ENCODE measurements at places on chromosomes 2 and 18.

DNA sequence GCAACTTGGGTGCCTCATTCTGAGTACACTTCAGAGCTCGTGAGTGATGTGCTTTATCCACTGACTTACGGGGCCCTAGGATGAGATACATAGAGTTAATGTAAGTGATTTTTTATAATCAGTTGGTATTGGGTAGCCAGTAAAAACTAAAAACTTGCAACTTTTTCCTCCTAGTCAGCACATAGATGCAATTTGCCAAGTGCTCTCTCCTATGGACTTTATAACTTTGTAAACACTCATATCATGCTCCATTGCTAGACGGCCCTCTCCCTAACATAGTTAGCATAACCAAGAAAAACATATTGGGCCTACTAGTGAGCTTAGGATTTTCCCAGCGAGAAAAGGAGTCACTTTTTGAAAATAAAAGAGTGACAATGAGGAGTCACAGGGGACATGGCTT, 60.4 kb downstream of the PLB1 start:
- no peak for DNase-seq

DNA sequence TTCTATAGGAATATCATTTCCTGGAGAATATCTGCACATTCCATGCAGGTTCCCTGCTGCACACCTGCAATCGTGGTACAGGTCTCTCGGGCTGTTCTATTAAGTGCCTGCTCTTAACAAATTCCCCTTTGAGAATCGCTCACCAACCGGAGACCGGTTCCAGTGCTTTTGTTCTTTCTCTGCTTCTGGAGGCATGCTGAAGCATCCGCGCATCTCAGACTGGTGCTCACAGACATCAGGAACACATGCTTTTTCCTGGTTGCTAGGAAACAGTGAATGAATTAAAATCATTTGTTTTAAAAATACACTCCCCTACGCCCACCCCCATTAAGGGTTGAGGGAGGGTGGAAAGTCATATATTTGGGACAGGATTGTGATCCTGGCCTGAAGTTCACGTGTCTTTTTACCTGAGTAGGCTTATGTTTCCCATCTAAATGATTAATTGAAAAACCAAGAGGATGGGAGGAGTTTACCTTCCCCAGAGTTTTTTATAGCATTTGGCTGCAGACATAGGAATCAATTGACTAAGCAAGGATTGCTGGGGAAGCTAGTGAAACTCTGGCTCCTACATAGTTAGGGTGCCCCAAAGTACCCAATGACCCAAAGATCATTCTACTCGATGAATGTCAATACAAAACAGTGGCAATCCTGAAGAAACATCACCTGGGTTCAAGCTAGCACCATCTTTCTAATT, at the start of gene C2orf80:
C2orf80 (minus strand) TSS at position 221 of the 694 bp plus-strand sequence. CDS start 3,044 bp downstream, outside the sequence.
- DNase-seq = no peak

DNA sequence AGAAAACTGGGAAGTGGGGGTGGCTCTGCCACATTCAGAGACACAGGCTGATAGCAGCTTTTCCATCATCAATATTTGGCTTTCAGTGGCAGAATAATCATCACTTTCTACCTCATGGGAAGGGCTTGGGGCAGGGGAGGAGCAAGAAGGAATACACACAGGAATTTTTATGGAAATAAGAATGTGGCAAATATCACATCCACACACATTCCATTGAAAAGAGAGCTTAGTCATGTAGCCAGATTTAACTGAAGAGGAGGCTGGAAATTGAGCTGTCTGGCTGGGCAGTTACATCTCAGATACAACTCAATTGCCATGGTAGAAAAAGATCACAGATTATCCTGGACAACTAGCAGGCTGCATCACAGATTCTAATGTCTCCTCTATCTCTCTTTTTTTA, 1474.0 kb upstream of the ACVR2A start:
- no peak for DNase-seq

DNA sequence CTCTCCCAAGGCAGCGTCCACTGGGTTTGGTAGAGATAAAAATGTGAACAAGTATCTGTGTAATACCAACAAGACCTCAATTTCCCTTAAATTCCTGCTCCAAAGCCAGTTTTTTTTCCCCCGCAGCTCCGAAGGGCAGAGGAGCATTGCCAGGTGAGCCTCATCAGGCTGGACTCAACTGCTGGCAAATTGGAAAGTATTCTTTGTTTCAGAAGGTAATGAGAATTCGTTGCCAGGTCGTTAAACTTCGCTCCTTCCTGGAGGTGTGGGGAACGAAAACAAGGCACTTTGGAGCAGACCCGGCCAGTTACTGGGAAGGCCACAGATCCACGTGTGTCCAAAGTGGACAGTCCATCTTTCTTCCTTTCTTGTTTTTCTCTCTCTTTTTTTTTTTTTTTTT, 30.4 kb upstream of the ASB18 start:
- DNase-seq = no peak

DNA sequence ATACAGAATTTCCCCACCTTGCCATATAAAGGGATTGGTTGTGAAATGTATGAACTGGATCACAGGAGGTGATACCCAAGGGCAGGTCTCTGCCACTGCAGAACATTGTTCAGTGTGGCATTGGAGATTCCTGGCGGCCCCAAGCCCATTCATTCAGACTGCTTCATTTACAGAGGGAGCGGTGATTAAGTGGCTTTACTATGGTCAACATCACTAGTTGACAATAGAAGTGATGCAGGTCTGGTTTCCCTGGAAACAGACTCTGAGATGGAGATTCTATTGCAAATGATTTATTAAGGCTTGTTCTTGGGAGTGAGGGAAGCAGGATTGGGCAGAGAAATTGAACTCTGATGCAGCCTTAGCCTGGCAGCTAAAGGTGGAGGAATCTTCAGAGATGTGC, 62.4 kb downstream of the ZDBF2 start:
- no peak for DNase-seq

DNA sequence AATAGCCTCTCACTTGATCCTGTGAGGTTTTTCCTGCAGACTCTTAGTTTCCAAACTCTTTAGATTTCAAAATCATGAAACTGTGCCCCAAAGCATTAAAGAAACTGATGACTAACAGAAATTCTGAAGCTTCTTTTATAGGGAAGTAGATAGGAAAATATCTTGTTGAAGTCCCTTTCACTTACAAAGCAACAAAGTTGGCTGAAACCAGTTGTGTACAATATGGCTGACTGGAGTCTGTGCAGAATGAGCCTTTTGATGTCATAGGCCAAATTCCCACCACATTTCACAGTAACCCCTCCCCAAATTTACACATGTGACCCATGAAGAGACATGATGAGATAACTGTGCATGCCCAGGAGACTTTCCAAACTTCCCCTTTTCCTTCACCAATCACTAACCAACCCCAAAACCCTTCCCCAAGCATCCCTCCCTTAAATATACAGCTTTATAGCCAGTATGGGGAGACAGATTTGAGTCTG, 61.7 kb upstream of the NCK2 start:
- DNase-seq = no peak

DNA sequence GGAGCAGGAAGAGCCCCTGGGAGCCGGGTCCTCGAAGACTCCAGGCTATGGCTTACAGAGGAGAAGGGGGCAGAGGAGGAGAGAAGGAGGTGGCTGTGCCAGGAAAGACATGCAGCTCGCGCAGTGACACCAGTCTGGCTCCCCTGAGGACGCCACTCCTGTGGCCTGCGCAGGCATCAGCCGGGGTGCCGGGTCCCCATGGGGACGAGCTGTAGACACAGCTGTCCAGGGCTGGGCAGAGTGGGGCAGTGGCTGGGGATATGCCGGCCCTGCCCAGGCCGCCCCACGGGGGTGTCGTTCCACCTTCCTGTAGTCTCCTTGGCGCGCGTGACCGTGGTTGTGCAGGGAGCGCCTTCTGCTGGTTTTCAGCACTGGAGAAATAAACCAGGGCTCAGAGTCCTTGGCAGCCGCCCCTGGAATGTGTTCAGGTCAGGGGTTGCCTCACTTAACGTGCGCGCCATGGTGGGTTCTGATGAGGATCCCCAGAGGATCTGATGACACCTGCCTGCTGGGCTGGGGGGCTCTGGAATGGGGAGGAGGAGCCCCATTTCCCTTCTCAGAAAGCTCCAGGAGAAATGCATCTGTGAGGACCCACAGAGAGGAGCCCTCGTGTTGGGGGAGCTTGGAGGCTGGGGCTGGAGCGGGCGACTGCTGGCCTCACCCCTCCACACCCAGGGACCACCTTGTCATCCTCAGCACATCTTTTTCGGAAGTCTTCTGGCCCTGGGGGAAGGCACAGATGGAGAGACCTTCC, 26.7 kb downstream of the RAMP1 start:
- no peak for DNase-seq

DNA sequence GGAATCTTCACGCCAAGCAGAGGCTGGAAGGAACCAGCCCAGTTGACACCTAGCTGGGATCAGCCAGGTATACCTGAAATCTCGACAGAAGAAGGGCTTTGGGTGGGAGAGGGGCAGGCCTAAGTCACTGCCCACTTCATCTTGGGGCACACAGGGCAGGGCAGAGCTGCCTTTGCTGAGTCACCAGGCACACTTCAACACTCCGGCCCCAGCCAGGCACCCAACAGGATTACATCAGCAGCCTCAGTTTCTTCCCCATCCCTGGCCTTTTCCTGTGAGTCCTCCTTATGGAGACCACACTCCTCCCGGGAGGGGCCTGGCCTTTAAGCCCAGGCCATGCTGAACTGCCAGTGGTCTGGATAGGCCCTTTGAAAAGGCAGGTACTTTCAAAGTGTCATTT, 201.7 kb upstream of the HS6ST1 start:
- DNase-seq = no peak

DNA sequence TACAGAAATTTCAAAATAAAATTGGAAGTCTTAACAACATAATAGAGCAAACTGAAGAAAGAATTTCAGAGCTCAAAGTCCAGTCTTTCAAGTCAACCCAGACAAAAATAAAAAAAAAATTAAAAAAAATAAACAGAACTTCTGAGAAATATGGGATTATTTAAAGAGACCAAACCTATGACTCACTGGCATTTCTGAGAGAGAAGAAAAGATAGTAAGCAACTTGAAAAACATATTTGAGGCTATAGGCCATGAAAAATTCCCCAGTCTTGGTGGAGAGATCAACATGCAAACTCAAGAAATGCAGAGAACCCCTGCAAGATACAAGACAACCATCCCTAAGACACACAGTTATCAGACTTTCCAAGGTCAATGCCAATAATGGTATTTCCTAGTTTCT, 167.4 kb downstream of the RNF144A start:
- DNase-seq = no peak

DNA sequence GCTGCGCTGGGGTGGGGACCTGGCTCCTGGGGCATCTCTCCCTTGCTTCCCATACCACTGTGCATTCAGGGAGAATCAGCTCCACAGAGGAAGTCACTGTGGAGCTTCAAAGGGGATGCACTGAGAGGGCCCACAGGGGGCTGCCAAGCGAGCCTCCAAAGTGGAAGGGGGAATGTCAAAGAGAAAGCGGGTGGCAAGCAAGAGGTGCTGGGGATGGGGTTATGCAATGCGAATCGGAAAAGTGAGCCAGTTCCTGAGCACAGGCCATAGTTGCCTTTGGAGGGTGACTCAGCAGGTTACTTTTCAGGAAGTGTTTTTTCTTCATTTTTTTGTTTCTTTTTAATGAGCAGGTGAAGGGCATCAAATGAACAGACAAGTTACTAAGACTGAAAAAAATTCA, 17.6 kb downstream of the PMAIP1 start:
- no peak for DNase-seq

- DNase-seq = no peak
These were observed 166.9 kb downstream of the MYO3B start for GRCh38 chr2:170344663-170345346.

- no peak for DNase-seq
These were observed 52.1 kb downstream of the FMNL2 start for GRCh38 chr2:152387041-152387440.

- no peak for DNase-seq
These were observed 137.9 kb downstream of the ICOS start for GRCh38 chr2:204074456-204074855.

DNA sequence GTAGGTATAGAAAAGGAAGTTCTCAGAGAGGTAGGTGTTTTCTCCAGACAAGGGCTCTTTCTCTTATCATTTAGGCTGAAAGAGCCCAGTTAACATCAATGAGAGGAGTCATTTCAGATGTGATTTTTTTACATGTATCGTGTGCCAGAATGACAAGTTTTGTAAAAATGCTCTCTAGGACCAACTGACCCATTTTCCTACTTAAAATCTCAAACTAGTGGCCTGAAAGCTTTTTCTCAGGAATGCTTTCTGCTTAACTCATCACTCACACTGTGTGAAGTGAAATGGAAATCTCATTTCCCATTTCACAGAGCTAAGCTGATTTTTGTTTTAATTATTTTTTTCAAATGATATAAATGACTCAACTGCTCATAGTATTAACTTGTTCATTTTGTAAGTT, 128.7 kb upstream of the CYP26B1 start:
- DNase-seq = no peak

GRCh38 chr2:65142515-65142914, 12.6 kb upstream of the RAB1A start:
- DNase-seq = no peak

GRCh38 chr2:241843321-241844065, 15.2 kb downstream of the PDCD1 start:
- DNase-seq = no peak

GRCh38 chr2:177106212-177106611, 106.4 kb upstream of the HNRNPA3 start:
- DNase-seq = no peak

GRCh38 chr2:217822296-217823252, 180.2 kb downstream of the TNS1 start:
- DNase-seq = no peak

- no peak for DNase-seq
These were observed 60.7 kb upstream of the ASAP2 start for GRCh38 chr2:9145752-9146430.

- DNase-seq = no peak
These were observed 53.8 kb downstream of the KCNG2 start for GRCh38 chr18:79851489-79851888.

- no peak for DNase-seq
These were observed 36.7 kb downstream of the FANCL start for GRCh38 chr2:58204195-58204959.

DNA sequence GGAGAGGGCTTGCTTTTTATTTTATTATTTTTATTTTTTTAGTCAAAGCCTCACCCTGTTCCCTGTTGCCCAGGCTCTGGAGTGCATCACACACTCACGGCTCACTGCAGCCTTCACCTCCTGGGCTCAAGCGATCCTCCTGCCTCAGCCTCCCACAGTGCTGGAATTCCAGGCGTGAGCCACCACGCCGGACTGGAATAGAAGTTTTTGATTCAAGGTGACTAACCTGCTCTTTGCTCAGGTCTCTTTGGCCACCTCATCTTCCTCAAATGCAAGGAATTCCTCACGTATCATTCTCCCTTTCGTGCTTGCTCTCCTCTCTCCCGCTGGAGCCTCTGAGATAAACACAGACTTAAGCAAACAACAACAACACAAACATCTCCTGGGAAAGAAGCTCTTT, 636.8 kb downstream of the ADCYAP1 start:
- DNase-seq = no peak

GRCh38 chr2:172097557-172098131, 5.1 kb downstream of the DLX2 start:
- DNase-seq = peak; percentile 12
